ENCODE measurements at places on chromosomes 11 and 22. TPM values are rescaled to one million over a fixed set of nuclear protein-coding genes. Genes with fewer than 3 reads are reported as not detected.

Gene POU2F3
- 0.27 TPM for total RNA-seq

Gene PARVA
- 35.6 TPM for total RNA-seq

Gene BDNF
- total RNA-seq: 5.2 TPM

Gene EXPH5
- 10.3 TPM for total RNA-seq

Gene OR52A1
- not detected for total RNA-seq

Gene PRG3
- not detected for total RNA-seq

Gene DDI1
- not detected for total RNA-seq

Gene TRIOBP
- 83.3 TPM for total RNA-seq

Gene SLC17A6
- total RNA-seq: 13.5 TPM

Gene FADS3
- 34.5 TPM for total RNA-seq

Gene SHANK2
- total RNA-seq: 28.9 TPM

Gene MAPK8IP2
- 22.7 TPM for total RNA-seq

Gene OR10D3
- not detected for total RNA-seq

Gene MYBPC3
- total RNA-seq: 0.11 TPM

Gene ASRGL1
- 17.8 TPM for total RNA-seq

Gene MARK2
- total RNA-seq: 20.9 TPM

Gene SERPIND1
- total RNA-seq: 0.38 TPM

Gene APOA4
- total RNA-seq: not detected

Gene SLC3A2
- total RNA-seq: 115 TPM

Gene RIC3
- 45.7 TPM for total RNA-seq

Gene KLHDC7B
- total RNA-seq: 0.05 TPM

Gene SUSD2
- total RNA-seq: 2.6 TPM

Gene MMP27
- 1.2 TPM for total RNA-seq

Gene ALG12
- total RNA-seq: 23.3 TPM

Gene LUZP2
- total RNA-seq: 24.1 TPM

Gene OR6T1
- total RNA-seq: not detected

Gene SESN3
- total RNA-seq: 204 TPM

All from camera-type eye (tissue), 1 donor.